NCI-H1436 (cell line): ENCODE measurements at places on chromosomes 1 and 21.

DNA sequence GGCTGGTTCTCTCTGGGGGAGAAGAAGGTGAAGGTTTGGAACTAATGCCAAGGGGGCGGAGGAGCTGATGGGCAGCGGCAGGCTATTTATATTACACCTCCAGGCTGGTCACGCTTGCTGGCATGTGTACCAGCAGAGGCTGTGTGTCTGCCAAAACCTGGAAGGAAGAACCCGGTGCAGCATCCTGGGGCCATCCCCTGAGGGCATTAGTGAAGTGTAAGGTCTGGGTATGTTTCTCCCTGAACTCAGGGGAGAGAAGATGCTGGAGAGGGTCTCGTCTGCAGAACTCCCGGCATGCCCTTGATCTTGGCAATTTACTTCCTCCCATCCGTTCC, 5.3 kb downstream of the DISP3 start:
- DNase-seq = no peak

DNA sequence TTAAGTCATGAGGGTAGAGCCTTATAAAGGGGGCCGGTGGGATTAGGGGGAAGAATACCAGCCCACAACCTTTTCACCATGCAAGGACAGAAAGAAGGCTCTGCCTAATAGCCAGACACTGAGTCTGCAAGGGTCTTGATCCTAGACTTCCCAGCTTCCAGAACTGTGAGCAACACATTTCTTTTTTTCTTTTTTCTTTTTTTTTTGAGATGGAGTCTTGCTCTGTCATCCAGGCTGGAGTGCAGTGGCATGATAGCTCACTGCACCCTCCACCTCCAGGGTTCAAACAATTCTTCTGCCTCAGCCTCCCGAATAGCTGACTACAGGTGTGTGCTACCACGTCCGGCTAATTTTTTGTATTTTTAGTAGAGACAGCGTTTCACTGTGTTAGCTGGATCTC, 1.7 kb upstream of the ARL8A start:
- no peak for DNase-seq

- DNase-seq = no peak
Measured at GRCh38 chr21:46058431-46059145, 39.3 kb upstream of the COL6A2 start.

DNA sequence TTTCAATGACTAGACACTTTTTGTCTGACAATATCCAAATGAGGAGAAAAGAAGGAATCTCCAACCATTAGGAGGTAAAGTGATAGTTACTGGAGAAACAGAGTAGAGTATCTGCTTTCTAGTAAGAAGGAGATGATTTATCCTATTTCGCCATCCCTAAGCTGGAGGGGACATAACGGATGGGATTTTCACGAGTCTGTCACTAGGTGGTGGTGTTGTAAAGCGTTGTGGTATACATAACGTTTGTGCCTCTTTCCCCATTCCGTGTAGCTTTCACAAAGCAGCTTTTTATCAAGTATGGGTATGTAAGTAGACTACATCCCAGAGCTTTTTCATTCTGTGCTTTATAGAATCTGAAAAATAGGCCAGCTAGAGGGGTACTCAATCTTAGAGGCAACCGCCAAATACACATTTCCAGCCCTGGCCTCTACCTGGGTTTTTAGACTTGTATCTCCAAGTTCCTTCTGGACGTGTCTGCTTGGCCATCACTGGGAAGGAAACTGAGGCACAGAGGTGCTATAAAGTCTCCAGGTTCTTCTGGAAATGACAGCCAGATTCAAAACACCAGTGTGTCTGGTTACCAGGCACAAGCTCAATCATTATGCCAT, 33.3 kb upstream of the FAM3B start:
- peak; percentile 80 for DNase-seq

- DNase-seq = no peak
Measured at GRCh38 chr1:92298213-92298572, 594 bp downstream of the GLMN start.

DNA sequence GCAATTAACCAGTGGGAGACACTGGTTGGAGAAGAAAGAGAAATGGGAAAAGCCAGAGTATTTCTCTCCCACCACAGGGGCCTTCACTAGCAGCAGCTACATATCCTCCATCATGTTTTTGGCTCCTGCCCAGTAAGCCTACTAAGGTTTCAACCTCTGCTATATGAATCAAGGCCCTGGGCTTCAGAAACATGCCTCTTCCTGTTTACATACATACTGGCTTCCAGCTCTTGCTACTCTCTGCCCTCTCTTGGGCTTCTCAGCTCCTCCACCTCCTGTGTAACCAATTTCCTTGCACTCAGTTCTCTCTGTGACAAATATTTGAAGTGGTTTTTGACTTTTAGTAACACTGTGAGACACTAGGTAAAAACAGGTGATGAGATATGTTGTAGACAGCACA, 80.8 kb downstream of the LRRC7 start:
- no peak for DNase-seq

DNA sequence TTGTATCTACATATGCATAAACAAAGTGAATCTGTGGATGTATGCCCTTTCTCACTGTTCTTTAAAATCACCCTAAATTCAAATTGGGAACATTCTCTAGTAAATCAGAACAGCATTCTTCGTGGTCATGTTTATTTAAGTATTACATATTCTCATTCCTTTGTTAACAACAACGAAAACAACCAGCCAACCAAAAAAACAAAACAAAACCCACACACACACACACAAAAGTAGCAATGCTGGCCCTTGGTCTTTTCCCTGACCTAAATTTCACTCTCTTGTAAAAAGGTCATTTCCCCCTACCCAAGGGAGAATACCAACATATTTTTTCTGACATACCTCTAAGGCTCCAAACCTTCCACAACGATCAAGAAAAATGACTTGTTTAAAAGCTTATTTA, 102.6 kb downstream of the NRIP1 start:
- no peak for DNase-seq

- DNase-seq = no peak
Measured at GRCh38 chr21:45386728-45387371, 18.1 kb upstream of the COL18A1 start.

DNA sequence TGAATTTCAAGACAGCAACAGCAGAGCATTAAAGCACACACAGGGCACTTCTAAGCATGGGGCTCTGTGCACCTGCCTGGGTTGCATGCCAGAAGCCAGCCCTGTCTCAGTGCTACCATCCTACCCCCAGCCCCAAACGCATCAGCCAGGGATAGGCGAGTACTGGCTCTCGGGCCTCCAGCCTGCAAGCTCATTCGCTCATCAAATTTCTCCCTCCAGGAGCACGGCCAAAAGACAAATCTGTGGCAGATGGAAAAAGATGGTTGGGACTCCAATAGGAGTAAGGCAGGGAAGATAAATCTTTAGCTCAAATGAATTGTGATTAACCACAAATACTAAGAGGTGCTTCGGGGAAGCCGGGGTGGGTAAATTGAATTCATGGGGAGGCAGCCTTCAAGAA, 189.6 kb downstream of the KAZN start:
- DNase-seq = no peak

- no peak for DNase-seq
Measured at GRCh38 chr1:225877580-225877979, 4.6 kb downstream of the TMEM63A start.

GRCh38 chr1:91555821-91556531, 55.3 kb downstream of the CDC7 start:
- DNase-seq = no peak

DNA sequence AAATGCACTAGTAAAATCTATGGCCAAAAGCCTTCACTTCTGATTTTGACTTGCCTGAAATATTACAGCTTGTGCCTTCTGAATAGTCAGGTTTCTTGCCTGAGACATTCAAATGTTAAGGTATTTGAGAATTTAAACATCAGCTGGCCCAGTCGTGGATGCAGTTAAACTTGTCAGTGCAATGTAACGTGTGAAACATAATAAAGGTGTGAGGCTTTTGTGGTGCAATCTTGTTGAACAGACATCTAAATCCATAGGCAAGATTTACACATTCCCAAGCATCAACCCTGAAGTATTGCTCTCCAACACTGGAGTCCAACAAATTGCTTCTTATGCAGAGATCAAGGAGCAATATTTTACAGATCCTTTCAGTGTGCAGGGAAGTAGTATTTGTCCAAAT, 4.4 kb downstream of the CCN1 start:
- DNase-seq = no peak

GRCh38 chr1:211739671-211740411, 64.4 kb upstream of the NEK2 start:
- DNase-seq = no peak

GRCh38 chr1:26378088-26378878, 5.7 kb upstream of the ZNF683 start:
- no peak for DNase-seq

DNA sequence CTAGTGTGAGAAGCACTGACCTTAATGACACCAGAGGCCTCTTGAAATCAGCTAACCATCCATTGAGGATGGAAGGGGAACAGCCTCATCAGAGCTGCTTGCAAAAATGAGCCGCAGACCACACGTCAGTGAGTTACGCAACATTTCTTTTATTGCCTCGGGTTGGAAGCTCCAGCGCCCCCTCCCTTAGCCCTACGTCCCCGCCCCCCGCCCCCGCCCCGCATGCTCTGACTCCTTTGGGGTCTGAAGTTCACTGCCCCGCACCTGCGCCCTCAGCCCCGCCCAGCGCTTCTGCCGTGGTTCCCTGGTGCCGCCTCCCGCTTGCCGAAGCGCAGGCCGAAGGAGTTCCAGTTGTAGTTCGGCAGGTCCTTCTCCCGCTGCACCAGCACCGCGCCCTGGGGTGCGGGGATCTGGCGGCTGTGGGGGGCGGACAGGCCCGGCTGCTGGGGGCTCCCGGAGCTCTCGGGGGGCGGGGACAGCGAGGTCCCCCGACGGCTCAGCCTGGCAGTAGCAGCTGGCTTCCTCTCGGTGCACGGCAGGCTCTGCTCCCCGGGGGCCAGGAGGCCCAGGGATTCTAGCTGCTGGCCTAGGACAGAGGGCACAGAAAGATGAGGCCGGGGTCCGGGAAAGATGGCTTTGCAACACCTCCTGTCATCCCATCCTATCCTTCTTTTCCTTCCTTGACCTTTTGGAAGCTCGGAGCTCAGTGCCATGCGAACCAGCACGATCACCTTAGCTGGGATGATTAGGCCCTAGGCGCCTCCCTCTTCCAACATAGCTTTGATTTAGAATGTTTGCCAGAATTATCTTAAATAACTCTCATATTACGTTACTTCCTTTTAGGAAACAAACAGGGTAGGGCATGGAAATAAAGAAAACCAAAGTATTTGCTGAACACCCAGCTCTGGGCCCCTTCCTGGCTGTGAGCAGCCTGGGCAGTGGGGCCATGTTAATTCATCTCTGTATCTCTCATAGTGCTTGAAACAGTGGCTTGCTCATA, 5.8 kb downstream of the KISS1 start:
- DNase-seq = peak; percentile 61

DNA sequence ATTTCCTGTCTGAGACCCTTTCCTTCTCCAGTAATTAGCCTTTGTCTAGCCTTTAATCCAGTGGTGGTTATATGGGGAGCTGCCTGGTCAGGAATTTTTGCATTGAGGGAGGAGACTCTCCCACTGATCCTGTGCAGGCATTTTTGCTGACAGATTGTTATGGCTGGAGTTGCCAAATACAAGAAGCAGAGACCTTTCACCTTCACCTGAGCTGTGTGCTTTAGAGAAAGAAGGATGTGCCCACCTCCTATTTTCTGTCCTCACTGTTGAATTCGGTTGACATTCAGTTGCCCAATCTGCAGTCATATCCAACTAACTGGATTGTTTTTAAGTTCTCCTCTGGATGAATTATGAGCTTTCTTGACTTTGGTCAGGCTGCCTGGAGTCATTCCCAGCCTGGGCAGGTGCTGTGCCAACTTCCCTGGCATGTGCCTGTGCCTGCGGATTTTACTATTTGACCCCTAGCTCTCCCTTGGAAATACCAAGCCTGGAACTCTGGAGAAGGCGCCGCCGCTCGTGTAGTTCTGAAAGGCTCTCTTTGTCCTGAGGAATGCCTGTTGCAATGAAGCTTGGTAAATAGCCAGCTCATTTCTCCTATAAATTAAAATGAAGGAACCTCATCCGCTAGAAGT, 143.9 kb downstream of the NOS1AP start:
- no peak for DNase-seq

- DNase-seq = no peak
Measured at GRCh38 chr1:190176776-190177175, 300.9 kb downstream of the BRINP3 start.

GRCh38 chr1:4637616-4638344, 16.6 kb upstream of the AJAP1 start:
- DNase-seq = no peak

GRCh38 chr1:89987159-89987819, 7.6 kb upstream of the ZNF326 start:
- DNase-seq = peak; percentile 68

- DNase-seq = no peak
Measured at GRCh38 chr1:236663934-236664333, 22.4 kb upstream of the ACTN2 start.

DNA sequence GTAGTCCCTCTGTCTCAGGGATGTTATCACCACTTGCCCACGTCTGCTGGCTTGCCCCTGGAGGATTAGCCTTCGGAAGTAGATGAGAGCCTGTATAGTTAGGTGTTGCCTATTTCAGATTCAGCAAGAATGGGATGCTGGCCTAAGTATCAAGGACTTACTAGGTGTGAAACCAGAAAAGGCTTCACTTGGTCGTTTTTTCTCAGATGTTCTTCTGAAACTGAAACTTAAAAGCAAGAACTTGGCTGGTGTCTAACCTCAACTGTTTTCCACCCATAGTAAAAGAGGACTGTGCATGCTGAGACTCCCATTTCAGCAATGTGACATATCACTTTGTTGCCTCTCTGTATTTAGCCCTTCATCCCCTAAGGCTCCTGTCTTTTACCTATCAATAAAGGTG, 67.0 kb upstream of the LRRC53 start:
- no peak for DNase-seq

DNA sequence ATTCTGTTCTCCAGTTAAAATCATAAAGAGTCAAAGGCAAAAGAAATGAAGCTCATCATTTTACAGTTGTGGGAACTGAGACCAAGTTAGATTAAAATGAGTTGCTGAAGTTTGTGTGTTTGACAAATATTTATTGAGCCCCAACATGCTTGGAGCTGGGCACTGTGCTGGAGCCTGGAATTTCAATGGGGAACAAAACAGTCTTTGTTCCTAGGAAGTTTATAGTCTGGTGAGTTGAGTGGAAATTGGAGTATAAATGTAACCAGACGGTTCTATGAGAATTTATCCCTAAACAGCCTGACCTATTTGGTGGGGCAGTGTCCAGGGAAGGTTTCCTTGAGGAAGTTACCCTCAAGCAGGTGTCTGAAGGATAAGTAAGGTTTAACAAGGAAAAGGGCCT, 294.4 kb downstream of the PRDM2 start:
- DNase-seq = no peak

- no peak for DNase-seq
Measured at GRCh38 chr1:221025501-221025900, 146.3 kb downstream of the HLX start.

GRCh38 chr1:162587347-162587746, 25.8 kb downstream of the UAP1 start:
- DNase-seq = no peak

GRCh38 chr1:17869815-17870214, 114.7 kb downstream of the ACTL8 start:
- no peak for DNase-seq

DNA sequence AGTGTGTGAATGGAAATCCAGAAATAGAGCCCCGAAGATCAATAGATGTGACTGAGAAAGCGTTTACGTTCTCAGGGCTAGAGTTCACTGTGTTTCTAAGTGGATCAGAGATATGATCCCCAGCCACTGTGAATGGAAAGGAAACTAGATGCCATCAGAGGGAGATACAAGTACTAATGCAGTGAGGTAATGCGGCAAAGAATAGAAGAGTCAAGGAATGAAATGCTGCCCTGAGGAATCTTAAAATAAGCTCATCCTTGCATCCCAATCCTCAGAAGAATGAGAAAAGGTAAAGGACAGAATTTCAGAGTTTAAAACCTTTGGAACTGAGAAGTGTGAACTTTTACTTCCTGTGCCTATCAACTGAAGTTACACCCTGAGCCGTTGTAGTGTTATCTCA, 165.5 kb upstream of the ESRRG start:
- DNase-seq = no peak
